ENCODE measurements at places on chromosomes 11 and 22. TPM values are rescaled to one million over a fixed set of nuclear protein-coding genes. Genes with fewer than 3 reads are reported as not detected.
A peak's percentile ranks its signal among the peaks of the same experiment; 100 is the strongest.

The PTPRCAP gene
- 3.7 TPM for total RNA-seq

The CLTCL1 gene
- total RNA-seq, result 4.2 TPM

The GLB1L2 gene
- total RNA-seq, result 30.8 TPM

The SERHL2 gene
- 6.1 TPM for total RNA-seq

The TRIM49 gene
- total RNA-seq, result not detected

The USP2 gene
- total RNA-seq, result 1.9 TPM

The PARVA gene
- total RNA-seq, result 129 TPM

The LRP4 gene
- total RNA-seq, result 14.4 TPM

The SYT7 gene
- total RNA-seq, result 1.1 TPM

- H3K36me3 ChIP-seq, result no peaks in the 10 kb centered on the region
- no peak for DNase-seq
- no peak overlapping the region for H3K4me3 ChIP-seq
- no peaks in the 10 kb centered on the region for H3K27me3 ChIP-seq
- H3K27ac ChIP-seq, result no peak overlapping the region
Measured at GRCh38 chr11:26712497-26712896, 9.4 kb downstream of the SLC5A12 start.

DNA sequence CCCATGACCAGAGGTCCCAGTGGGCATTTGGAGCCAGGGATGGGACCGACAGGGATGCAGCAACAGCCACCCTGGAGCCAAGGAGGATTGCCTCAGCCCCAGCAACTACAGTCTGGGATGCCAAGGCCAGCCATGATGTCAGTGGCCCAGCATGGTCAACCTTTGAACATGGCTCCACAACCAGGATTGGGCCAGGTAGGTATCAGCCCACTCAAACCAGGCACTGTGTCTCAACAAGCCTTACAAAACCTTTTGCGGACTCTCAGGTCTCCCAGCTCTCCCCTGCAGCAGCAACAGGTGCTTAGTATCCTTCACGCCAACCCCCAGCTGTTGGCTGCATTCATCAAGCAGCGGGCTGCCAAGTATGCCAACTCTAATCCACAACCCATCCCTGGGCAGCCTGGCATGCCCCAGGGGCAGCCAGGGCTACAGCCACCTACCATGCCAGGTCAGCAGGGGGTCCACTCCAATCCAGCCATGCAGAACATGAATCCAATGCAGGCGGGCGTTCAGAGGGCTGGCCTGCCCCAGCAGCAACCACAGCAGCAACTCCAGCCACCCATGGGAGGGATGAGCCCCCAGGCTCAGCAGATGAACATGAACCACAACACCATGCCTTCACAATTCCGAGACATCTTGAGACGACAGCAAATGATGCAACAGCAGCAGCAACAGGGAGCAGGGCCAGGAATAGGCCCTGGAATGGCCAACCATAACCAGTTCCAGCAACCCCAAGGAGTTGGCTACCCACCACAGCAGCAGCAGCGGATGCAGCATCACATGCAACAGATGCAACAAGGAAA lies 27.3 kb upstream of the L3MBTL2 start:
- DNase-seq, result no peak
- H3K4me3 ChIP-seq, result no peak overlapping the region
- peaks cover 59% of the 10 kb centered on the region for H3K36me3 ChIP-seq
- no peaks in the 10 kb centered on the region for H3K27me3 ChIP-seq
- no peak overlapping the region for H3K27ac ChIP-seq

GRCh38 chr22:40512426-40513136 lies 123.9 kb downstream of the MRTFA start:
- H3K36me3 ChIP-seq, result no peaks in the 10 kb centered on the region
- H3K4me1 ChIP-seq, result no peaks in the 10 kb centered on the region
- peak; percentile 78 for DNase-seq
- peak overlapping the region; percentile 87 for H3K27ac ChIP-seq

GRCh38 chr11:35990816-35991215 lies 47.0 kb downstream of the LDLRAD3 start:
- DNase-seq, result no peak
- H3K4me1 ChIP-seq, result no peaks in the 10 kb centered on the region
- H3K4me3 ChIP-seq, result no peak overlapping the region
- H3K27ac ChIP-seq, result no peak overlapping the region

DNA sequence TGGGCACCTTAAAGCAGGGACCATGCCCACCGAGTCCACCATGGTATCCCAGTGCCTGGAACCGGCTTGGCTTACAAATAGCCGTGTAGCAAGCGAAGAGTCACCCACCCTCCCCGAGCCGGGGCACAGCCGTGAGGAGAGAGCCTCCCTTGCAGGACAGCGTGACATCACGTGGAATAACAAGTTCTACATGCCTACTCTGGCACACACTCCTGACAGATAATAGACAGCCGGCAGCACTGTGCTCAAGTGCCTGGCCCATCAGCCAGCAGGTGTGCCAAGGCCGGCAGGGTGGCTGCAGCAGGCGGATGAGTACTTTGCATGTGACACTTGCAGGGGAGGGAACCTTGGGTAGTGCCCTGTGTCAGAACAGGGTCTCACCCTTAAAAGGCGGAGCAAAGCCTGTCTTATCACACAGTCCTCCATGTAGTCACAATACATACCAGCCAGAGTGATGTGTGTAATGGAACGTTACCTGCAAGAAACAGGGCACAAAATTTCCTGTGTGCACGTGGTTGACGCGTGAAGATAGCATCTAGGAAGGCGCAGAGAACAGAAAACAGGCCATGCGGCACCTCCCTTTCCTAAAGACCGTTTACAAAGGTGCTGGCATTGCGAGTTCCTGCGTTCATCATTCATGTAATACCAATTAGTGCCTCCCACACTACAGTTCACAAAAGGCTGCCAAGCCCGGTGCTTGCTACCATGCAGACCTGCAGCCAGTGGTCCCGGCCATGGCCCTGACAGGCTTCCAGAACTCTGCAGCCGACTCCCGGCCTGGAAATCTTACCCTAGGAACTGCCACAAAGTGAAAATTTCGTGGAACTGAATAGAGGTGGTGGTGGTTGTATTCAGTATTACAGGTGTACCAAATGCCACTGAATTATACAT lies 16.4 kb downstream of the TOM1 start:
- H3K36me3 ChIP-seq, result peaks cover 25% of the 10 kb centered on the region
- peaks cover 39% of the 10 kb centered on the region for H3K4me1 ChIP-seq
- peak overlapping the region; percentile 61 for H3K27ac ChIP-seq
- peak; percentile 65 for DNase-seq

GRCh38 chr22:16932577-16932976 lies 75.4 kb downstream of the GAB4 start:
- H3K4me3 ChIP-seq, result no peak overlapping the region
- H3K27me3 ChIP-seq, result peaks cover 23% of the 10 kb centered on the region
- no peaks in the 10 kb centered on the region for H3K36me3 ChIP-seq

- H3K36me3 ChIP-seq, result no peaks in the 10 kb centered on the region
- H3K27me3 ChIP-seq, result peaks cover 59% of the 10 kb centered on the region
- no peak overlapping the region for H3K4me3 ChIP-seq
- no peak overlapping the region for H3K27ac ChIP-seq
- no peaks in the 10 kb centered on the region for H3K4me1 ChIP-seq
Measured at GRCh38 chr11:67409261-67409666, 5.4 kb downstream of the TBC1D10C start.

GRCh38 chr11:116278076-116278475 lies 494.7 kb downstream of the BUD13 start:
- no peak for DNase-seq
- H3K36me3 ChIP-seq, result no peaks in the 10 kb centered on the region
- H3K27ac ChIP-seq, result no peak overlapping the region
- peaks cover 5% of the 10 kb centered on the region for H3K4me1 ChIP-seq
- H3K4me3 ChIP-seq, result no peak overlapping the region
- no peaks in the 10 kb centered on the region for H3K27me3 ChIP-seq

DNA sequence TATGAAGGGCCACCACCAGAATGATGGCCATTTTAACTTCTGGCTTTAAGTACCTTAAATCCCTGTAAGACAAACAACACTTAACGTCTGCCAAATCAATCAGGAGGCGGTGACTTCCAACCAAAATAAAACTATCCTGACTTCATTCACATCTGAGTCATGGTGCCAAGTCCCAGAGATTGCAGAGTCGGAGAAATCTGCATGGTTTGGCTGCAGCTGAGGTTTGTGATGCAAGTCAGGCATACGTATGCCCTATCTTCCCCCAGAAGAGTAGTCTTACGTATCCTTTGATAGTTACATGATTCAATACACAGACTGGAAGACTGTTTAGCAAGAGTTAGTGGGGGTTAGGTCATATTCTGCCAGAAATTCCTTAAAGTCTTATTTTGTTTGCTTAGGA lies 1.7 kb upstream of the GAB2 start:
- no peaks in the 10 kb centered on the region for H3K27me3 ChIP-seq
- no peaks in the 10 kb centered on the region for H3K36me3 ChIP-seq
- no peak overlapping the region for H3K4me3 ChIP-seq
- H3K4me1 ChIP-seq, result peaks cover 30% of the 10 kb centered on the region

DNA sequence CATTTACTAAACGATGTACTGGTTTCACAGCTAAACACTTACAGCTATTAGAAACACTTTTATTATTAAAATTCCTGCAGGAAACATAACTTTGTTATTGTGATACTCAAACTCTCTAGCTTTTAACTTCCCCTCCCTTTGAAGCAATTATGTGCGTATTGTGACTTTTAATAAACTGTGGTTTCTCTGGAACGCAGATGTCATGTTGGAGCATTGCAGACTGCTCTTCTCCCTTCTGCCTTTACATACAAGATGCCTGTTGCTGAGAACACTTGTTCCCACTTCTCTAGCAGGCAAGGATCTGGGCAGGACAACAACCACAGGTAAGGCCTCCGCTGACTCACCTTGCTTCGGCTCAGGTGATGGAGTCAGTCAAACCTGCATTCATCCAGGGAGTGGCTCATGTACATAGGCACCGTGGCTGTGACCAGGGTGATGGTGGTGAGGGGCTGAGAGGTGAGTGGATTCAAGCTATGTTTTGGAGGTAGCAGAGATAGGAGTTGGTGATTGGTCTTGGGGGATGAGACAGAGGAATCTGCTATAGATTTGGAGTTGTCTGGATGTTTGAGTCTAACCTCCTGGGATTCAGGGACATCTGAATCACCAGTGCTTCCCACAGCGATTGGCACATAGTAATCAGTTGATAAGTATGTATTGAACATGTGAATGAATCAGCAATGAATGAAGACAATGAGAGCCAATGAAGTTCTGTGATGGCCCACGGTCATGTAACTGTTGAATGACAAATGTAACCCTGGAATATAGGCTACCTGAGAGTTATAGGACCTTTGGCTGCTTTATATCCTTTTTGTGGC lies 106.0 kb downstream of the ADAMTS15 start:
- H3K27ac ChIP-seq, result no peak overlapping the region
- DNase-seq, result no peak
- no peaks in the 10 kb centered on the region for H3K4me1 ChIP-seq
- H3K4me3 ChIP-seq, result no peak overlapping the region
- no peaks in the 10 kb centered on the region for H3K36me3 ChIP-seq

- no peak overlapping the region for H3K4me3 ChIP-seq
- H3K27me3 ChIP-seq, result no peaks in the 10 kb centered on the region
- H3K4me1 ChIP-seq, result no peaks in the 10 kb centered on the region
- no peak overlapping the region for H3K27ac ChIP-seq
- no peak for DNase-seq
Measured at GRCh38 chr11:30879322-30880005, 293.3 kb upstream of the MPPED2 start.

DNA sequence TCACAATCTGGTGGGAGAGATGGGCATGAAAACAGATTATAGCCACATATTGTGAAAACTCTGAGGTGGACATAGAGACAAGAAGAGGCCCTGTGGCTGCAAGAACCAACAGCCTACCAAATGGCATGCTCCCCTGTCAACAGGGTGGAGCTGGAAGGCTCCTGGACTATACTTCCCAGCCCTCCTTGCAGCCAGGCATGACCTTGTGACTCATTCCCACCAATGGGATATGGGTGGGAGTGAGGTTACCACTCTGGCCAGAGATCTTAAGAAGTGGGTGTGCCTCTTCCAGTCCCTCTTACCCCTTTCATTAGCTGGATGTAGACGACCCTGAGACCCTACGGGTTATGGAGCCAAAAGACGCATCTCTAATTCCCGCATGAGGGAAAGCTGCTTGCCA lies 126.4 kb upstream of the ZBED5 start:
- H3K27me3 ChIP-seq, result no peaks in the 10 kb centered on the region
- H3K36me3 ChIP-seq, result no peaks in the 10 kb centered on the region
- no peak for DNase-seq
- no peak overlapping the region for H3K27ac ChIP-seq
- no peak overlapping the region for H3K4me3 ChIP-seq

DNA sequence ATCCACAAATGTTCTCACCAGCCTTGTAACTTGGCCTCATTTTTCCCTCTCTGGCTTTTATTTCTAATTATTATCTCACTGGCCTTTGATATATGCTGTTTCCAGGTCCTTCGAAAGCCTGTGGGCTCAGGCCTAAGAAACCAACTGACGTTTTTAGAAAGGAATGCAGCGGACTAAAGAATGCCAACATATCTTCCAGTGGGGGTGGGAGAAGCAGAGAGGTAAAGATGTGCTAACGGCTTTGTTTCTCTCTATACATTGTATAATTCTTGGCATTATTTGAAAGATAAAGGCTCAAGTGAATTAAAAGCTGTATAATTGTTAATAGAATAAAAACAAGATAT lies 28.2 kb downstream of the OR6Q1 start:
- H3K4me1 ChIP-seq, result peaks cover 18% of the 10 kb centered on the region
- H3K4me3 ChIP-seq, result no peak overlapping the region
- DNase-seq, result no peak
- H3K27ac ChIP-seq, result peak overlapping the region; percentile 54

DNA sequence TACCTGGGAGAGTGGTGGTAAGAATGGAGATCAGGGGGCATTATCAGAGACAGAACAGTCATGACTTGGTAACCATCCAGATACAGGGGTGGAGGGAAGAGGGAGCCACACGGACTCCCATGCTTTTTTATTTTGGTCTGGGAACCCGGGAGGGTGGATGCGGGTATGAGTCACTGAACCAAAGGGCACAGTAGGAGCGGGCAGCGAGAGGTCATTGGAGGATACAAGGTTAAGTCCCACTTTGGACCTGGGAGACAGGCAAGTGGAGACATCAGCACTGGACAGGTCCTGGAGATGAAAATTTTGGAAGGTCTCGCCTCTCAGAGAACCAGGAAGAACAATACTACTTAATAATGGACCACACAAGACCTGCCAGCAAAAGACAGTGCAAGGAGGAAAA lies 6.7 kb downstream of the HDHD5 start:
- no peaks in the 10 kb centered on the region for H3K27me3 ChIP-seq
- H3K27ac ChIP-seq, result no peak overlapping the region
- no peaks in the 10 kb centered on the region for H3K36me3 ChIP-seq

GRCh38 chr11:2122222-2122906 lies 16.8 kb downstream of the IGF2 start:
- no peaks in the 10 kb centered on the region for H3K4me1 ChIP-seq
- no peaks in the 10 kb centered on the region for H3K27me3 ChIP-seq
- no peak for DNase-seq
- no peak overlapping the region for H3K4me3 ChIP-seq
- H3K36me3 ChIP-seq, result no peaks in the 10 kb centered on the region

GRCh38 chr11:102850973-102851745 lies 7.8 kb upstream of the MMP3 start:
- no peak overlapping the region for H3K27ac ChIP-seq
- no peaks in the 10 kb centered on the region for H3K36me3 ChIP-seq
- no peaks in the 10 kb centered on the region for H3K27me3 ChIP-seq
- no peak for DNase-seq
- H3K4me1 ChIP-seq, result no peaks in the 10 kb centered on the region

Measured in sigmoid colon (tissue), 7 donors.